ENCODE measurements at places on chromosomes 2 and 18.

- no peak for DNase-seq
Measured at GRCh38 chr2:136168720-136169119, 50.8 kb upstream of the CXCR4 start.

- no peak for DNase-seq
Measured at GRCh38 chr2:176446718-176447414, 177.6 kb downstream of the MTX2 start.

GRCh38 chr2:230664128-230664527 is 48.5 kb upstream of the CAB39 start:
- no peak for DNase-seq

GRCh38 chr2:219689676-219690628 is 62.5 kb downstream of the SLC4A3 start:
- DNase-seq: peak; percentile 79

DNA sequence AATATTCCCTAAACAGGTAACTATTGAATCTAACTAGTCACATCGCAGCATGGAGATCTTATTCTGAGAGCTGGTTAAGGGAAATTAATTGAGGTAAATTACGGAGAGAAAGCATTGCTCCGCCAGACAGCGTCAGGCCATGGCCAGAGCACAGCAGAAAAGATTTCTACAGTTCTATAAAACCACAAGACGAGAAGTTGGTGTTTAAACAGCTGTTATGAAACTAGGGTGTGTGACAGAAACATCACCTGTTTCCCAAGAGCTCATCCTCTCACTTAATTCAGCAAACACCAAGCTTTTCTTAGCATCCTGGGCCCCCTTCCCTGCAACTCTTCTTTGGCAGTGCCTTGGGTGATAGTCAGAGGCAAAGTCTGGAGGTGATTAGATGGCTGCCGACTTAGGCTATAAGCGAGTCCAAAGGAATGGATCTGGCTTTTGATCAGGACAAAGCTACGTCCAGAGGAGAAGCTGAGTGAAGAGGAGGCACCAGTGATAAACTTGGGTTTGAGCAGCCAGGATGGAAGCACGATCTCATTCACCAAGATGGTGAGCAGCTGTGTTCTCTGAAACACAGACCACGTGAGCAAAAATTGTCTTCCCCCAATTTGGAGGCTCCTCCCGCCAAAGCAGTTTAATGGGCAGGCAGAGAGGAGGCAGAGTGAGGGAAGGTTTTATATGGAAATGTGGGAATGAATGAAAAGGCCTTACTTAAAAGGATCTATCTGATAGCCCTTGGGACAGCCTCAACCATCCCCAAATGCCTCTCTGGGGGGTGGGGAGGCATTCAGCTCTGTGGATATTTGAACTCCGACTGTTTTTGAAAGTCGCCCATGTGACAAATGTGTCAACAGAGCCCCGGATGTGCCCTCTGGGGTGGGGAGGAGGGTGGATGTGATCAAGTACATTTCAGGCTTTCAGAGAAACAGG is 57.8 kb downstream of the PKDCC start:
- DNase-seq: peak; percentile 53

GRCh38 chr2:161733025-161733424 is 108.8 kb downstream of the SLC4A10 start:
- DNase-seq: no peak
